T-helper 2 cell treated with Interferon-gamma antibody and Interleukin-4, amounts not matched to agents 100 ng/mL and 5 ng/mL, for 36 hours (primary cell): ENCODE measurements at places on chromosomes 3 and 15. TPM values are rescaled to one million over a fixed set of nuclear protein-coding genes. Genes with fewer than 3 reads are reported as not detected.

The DUOXA1 gene
- total RNA-seq = not detected in 2 replicates

The PRSS50 gene
- total RNA-seq = not detected in 2 replicates

The CHST13 gene
- total RNA-seq = not detected in 2 replicates

The PLCH1 gene
- total RNA-seq = 0.59 and 0.80 TPM in 2 replicates

The BMF gene
- 5.3 and 5.5 TPM in 2 replicates for total RNA-seq

The MKRN3 gene
- total RNA-seq = 1.7 and 1.9 TPM in 2 replicates

The GOLGA6L4 gene
- 1.9 and 2.1 TPM in 2 replicates for total RNA-seq

The OR5H6 gene
- total RNA-seq = not detected in 2 replicates

The SYNPR gene
- total RNA-seq = not detected in 2 replicates

The CHRNA3 gene
- not detected in 2 replicates for total RNA-seq

The GP5 gene
- 1.0 and 1.1 TPM in 2 replicates for total RNA-seq

The TMEM207 gene
- not detected in 2 replicates for total RNA-seq

The KCNAB1 gene
- total RNA-seq = not detected in 2 replicates

The TEX55 gene
- total RNA-seq = not detected in 2 replicates

The GCHFR gene
- 40.3 and 41.4 TPM in 2 replicates for total RNA-seq

The H1-8 gene
- not detected in 2 replicates for total RNA-seq

The MUSTN1 gene
- total RNA-seq = 1.4 TPM in 2 replicates

The CD47 gene
- total RNA-seq = 140 and 141 TPM in 2 replicates

The TRAIP gene
- 30.4 and 31.8 TPM in 2 replicates for total RNA-seq

The ZNF662 gene
- total RNA-seq = 0.27 and 0.93 TPM in 2 replicates

The REC114 gene
- not detected in 2 replicates for total RNA-seq

The SLC22A14 gene
- total RNA-seq = 0.09 TPM in 1 of 2 replicates, not detected in the other

The PRR20G gene
- not detected in 2 replicates for total RNA-seq

The ARPP19 gene
- 179 and 181 TPM in 2 replicates for total RNA-seq

The ABCF3 gene
- 58.1 and 60.0 TPM in 2 replicates for total RNA-seq

The ZNF620 gene
- 6.5 and 6.9 TPM in 2 replicates for total RNA-seq

The ZDHHC19 gene
- not detected in 2 replicates for total RNA-seq

The CCDC50 gene
- 16.3 and 17.7 TPM in 2 replicates for total RNA-seq

The USP19 gene
- 61.2 and 63.5 TPM in 2 replicates for total RNA-seq

The GOLGA8O gene
- 5.3 and 5.7 TPM in 2 replicates for total RNA-seq

The RARRES1 gene
- total RNA-seq = not detected in 2 replicates

The CKMT1A gene
- total RNA-seq = 0.30 TPM in 1 of 2 replicates, not detected in the other

The TRAT1 gene
- 99.2 and 102 TPM in 2 replicates for total RNA-seq

The CCDC39 gene
- total RNA-seq = not detected in 2 replicates

The MESP1 gene
- total RNA-seq = 1.8 and 2.8 TPM in 2 replicates

The CLRN1 gene
- not detected in 2 replicates for total RNA-seq

The KLHL40 gene
- not detected in 2 replicates for total RNA-seq

The ANKUB1 gene
- not detected in 2 replicates for total RNA-seq

The P4HTM gene
- total RNA-seq = 37.9 and 39.8 TPM in 2 replicates

The NR2C2 gene
- total RNA-seq = 58.1 and 58.9 TPM in 2 replicates

The GPR15 gene
- total RNA-seq = 42.2 and 46.8 TPM in 2 replicates

The BCHE gene
- not detected in 2 replicates for total RNA-seq
